ENCODE measurements at places on chromosomes 5 and 9.

GRCh38 chr5:125152044-125152443 lies 405.6 kb upstream of the ZNF608 start:
- no peak for DNase-seq

DNA sequence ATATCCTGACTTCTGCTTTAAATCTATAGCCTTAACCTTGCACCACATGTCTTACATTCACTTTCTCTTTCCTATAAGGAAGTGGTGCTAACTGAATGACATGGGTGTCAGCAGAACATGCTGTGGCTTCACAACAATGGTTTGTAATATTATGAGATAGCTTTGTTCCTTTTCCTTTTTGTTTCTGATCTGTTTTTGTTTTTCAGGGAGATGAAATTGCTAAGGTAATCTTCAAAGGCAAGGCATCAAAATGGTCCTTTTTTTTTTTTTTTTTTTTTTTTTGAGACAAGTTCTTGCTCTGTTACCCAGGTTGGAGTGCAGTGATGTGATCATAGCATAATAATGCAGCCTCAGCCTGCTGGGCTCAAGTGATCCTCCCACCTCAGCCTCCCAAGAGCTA lies 53.6 kb upstream of the RANBP6 start:
- peak; percentile 76 for DNase-seq

DNA sequence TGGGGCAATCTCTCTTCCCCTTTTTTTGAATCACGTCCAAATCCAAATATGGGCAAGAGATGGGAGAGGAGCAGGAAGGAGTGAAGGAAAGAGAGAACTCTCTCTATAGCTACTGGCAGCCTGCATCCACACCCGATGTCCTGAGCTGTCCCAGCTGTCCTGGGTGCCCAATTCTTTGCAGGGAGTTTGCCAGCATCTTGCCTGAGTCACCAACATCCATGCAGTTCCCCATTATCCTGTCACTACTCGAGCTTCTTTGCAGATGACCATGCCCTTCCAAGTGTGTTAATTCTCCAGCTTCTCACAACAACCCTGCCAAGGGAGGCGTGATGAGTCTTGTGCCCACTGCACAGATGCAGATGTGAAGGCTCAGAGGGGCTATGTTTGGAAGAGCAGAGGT lies 127.1 kb downstream of the NSG2 start:
- DNase-seq: no peak

- no peak for DNase-seq
These were observed 11.3 kb downstream of the FBXO10 start for GRCh38 chr9:37564916-37565315.

GRCh38 chr5:6733411-6734242 lies 20.4 kb downstream of the TENT4A start:
- no peak for DNase-seq

- peak; percentile 74 for DNase-seq
These were observed 276.0 kb downstream of the AUH start for GRCh38 chr9:91085517-91086291.

DNA sequence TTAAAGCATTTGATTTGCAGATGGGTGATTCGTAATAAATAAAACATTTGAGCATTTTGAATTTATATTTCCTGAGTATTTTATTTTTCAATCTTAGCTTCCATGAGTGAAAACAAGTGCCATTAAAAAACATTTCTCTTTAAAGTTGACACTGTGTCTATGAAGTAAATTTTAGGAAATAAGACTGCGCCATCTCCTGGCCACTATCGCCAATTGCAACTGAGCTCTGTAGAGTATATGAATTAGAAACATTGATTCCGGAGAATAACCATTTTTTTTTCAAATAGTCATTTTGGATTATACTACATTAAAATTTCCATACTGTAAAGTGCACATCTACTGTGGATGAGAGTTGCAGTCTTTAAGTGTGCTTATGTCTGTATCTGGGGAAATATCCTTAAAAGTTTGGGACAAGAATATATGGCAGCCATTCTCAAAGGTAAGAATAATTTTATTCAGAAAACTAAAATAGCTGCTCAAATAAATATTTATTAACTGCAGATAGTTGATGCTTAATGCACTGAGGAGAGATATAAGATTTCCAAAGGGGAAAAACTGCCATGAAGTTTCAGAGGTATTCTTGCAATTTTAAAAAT lies 5.9 kb downstream of the DMRTA1 start:
- DNase-seq: peak; percentile 80

- no peak for DNase-seq
These were observed 91.7 kb downstream of the AOPEP start for GRCh38 chr9:94818178-94818541.

DNA sequence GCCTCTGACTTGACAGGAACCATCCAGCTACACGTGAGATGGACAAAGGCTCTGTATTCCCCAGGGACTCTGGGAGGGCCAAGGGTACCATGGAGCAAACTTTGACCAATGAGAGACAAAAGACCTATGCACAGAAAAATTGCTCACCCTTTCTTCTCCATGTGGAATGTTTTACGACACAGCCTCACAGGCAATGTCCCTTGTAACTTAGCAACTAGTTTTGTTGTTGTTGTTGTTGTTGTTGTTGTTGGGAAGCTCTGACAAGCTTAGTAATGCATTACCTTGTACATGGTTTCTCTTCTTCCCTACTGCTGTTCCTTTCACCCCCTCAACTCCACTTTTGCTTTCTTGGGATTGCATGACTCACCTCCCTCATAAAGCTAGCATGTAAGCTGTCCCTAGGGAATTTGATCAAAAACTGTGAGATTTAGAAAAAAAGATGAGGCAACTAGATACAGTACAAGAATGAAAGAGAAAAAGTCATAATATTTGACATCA lies 550.9 kb downstream of the RAB3C start:
- no peak for DNase-seq

DNA sequence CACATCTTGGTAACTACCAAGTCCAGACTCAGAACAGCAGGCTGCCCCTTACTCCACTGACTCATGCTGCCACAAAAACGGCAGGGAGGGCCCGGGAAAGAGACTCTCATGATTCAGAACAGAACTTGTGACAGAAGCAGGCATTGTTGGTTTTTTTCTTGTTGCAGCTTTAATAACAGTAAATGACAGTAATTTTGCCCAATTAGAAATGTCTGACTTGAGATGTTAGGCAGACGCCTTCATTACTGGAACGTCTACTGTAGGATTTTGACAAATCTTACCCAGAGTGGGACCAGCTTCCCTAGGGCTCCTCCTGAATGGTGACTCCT lies 77.9 kb downstream of the SEMA5A start:
- DNase-seq: peak; percentile 22

DNA sequence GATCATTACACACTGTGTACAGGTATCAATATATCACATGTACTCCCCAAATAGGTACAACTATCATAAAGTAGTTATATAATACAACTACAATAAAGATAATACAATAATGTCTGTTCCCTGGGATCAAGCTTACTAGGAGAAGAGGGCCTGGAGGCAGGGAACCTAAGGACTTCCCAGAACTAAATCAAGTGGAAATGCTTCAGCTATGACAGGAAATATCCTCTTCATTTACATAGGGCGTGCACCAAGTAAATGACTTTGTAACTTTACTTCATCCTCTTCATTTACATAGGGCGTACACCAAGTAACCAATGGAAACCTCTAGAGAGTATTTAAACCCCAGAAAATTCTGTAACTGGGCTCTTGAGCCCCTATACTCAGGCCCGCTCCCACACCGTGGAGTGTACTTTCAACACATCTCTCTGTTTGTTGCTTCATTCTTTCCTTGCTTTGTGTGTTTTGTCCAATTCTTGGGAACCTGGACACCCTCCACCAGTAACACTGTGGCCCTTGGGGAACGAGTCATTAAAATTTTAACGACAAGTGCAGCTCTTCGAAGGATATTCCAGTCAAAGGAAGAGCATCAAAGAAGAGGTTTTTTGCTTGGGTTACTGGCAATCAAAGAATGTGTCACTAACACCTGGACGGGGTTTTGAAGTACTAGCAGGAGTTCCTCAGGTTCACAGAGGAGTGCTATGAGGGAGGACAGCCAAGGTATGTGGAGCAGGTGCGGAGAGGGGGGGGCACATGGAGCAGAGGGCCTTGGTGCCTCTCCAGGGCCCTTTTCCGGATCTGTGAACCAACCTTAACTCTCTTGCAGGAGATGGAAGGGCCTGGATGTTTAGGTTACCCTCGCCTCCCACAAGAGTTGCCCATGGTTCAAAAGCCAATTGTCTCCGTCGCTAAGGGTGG lies 106.6 kb upstream of the DAP start:
- no peak for DNase-seq

DNA sequence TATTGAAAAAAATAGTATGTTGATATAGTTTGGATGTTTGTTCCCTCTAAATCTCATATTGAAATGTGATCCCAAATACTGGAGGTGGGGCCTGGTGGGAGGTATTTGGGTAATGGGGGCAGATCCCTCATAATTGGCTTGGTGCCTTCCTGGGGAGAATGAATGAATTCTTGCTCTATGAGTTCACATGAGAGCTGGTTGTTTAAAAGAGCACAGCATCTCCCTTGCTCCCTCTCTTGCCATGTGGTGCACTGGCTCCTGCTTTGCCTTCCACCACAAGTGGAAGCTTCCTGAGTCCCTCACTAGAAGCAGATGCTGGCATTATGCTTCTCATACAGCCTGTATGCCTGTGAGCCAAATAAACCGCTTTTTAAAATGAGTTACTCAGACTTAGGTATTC lies 154.8 kb downstream of the ADAMTS6 start:
- DNase-seq: no peak

DNA sequence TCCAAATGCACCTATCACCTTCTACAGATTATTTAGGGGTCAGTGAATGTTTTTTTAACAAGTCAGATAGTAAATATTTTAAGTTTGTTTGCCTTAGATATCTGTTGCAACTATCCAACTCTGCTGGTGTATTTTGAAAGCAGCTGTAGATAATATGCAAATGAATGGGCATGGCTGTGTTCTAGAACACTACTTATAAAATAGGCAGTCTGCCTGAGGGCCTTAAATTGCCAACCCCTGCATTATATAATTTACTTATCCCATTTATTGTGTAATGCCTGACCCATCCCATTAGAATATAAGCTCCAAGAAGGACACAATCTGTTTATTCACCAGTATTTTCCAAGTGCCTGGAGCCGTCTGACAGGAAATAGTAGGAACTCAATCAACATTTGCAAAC lies 149.0 kb downstream of the TTC39B start:
- DNase-seq: no peak

- DNase-seq: no peak
These were observed 312.6 kb upstream of the KIF2A start for GRCh38 chr5:61993295-61993927.

- DNase-seq: no peak
These were observed 104.7 kb downstream of the CMYA5 start for GRCh38 chr5:79794347-79794746.

GRCh38 chr5:162842727-162843126 lies 594.7 kb upstream of the CCNG1 start:
- no peak for DNase-seq

All from suppressor macrophage treated with lipopolysaccharide for 1 hour (primary cell).